ENCODE measurements at places on chromosomes 2 and 18.

DNA sequence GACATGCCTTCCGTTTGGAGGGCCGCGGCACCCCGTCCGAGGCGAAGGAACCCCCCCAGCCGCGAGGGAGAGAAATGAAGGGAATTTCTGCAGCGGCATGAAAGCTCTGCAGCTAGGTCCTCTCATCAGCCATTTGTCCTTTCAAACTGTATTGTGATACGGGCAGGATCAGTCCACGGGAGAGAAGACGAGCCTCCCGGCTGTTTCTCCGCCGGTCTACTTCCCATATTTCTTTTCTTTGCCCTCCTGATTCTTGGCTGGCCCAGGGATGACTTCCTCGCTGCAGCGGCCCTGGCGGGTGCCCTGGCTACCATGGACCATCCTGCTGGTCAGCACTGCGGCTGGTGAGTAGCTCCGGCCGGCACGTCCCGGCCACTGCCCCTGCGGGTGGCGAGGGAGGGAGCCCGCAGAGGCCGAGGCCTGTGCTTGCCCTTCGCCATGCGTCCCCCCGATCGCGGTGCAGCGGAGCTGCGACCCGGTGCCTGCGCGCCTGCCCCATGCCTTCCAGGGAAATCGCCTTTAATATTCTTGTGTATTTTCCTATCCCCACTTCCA, 1.2 kb downstream of the BMPR2 start:
- peak; percentile 40 for DNase-seq

DNA sequence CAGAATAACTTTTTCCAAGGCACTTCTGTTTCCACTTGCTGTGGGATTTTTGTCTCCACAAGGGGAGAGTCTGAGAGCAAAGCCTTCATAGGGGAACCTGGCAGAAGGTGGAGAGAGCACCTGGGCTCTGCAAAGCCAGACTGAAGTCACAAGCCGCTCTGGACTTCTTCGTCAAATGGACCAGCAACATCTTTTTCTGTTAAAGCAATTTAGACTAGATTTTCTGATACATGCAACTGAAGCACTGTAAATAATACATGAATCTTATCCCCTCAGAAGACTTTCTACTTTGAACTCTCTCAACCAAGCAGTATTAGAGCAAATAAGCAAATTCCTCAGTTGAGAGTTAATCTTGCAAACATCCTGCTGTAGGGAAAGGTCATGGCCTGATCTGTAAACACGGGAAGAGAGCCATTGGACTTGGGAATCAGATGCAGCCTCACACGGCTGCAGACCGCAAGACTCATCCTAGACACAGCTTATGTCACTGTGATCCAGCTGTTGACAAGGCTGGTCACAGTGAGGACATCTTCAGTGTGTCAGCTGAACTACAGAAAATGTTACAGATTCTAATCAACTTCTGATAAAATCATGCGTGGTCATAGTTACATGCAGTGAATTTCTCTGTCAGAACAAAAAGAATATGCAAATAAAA, 3.2 kb downstream of the SH3YL1 start:
- peak; percentile 53 for DNase-seq

- no peak for DNase-seq
Measured at GRCh38 chr18:41905786-41906527, 49.1 kb upstream of the PIK3C3 start.

DNA sequence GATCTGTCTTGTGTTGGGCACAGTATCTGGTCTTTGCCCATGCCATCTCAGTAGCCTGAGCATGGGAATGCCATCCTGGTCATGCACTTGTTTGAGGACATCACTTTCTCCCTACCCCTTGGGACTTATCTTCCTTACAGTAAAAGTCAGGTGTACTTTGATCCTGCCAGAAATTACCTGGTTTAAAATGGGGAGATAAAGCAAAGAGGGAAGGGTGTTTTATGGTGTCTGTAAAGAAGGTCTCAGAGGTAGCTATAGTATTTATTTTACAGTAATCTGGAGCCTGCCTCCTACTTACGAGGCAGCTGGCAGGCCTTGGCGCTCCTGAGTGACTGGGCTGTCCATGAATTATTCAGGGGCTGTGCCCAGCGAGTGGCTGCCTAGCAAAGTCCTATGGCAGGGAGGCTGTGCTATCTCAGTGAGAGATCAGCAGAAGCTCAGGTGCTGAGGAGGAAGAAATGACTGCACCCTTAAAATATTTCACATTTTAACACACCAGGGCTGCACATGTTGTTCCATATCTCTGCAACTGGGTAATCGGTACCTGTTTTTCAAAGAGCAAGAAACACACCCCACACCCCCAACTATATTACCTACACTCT, 93.9 kb downstream of the SPTBN1 start:
- DNase-seq: no peak

- DNase-seq: no peak
Measured at GRCh38 chr2:181792906-181793305, 98.6 kb upstream of the ITPRID2 start.

DNA sequence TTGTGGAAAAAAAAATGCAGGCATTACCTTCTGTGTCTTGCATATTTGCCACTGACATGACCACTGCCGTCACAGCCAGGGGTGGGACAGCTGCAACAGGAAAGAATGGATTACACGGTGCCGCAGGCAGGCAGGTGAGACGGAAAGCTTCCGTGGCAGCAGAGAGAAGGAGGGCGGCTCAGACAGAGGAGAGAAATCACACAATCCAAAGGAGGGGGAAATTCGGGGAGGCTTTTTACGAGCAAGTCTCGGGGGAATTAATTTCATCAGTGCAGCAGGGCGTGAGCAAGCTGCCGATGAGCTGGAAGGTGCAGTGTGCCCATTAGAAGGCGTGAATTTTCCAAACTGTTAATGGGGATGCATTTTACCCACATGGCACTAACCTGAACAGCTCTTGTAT, 234.8 kb upstream of the PXDN start:
- no peak for DNase-seq

DNA sequence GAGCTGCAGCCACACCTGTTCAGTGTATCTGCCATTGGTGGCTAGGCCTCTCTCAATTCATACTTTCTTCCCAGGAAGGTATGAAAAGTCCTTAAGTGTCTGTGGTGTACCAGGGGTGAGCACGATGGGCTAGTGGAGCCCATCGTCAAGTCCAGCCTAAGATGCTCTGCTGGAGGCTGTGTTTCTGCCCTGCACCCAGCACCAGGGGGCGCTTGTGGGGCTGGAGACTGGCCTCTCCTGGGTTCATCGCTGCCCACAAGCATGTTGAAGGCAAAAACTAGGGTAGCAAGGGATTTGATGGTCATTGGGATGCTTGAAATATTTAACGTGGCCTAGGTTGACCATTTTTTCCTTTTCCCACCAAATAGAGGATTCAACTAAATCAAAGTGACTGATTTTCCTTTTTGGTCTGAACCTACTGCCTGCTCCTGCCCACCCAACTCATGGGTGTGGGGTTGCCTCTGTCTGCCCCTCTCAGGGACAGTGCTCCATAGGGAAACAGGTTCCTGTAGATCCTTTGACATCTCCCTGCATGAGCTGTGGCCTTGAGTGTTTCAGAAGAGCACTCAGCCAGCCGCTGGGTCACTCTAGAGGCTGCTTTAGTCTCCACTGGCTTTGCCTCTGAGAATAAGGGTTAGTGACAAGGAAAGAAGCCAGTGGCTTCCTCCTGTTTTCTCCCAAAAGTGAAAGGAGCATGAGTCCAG, 59.0 kb downstream of the TPGS2 start:
- peak; percentile 59 for DNase-seq

GRCh38 chr2:113755035-113755834, 1.2 kb downstream of the SLC35F5 start:
- DNase-seq: peak; percentile 8

GRCh38 chr2:178114462-178114861, 2.2 kb downstream of the RBM45 start:
- no peak for DNase-seq

DNA sequence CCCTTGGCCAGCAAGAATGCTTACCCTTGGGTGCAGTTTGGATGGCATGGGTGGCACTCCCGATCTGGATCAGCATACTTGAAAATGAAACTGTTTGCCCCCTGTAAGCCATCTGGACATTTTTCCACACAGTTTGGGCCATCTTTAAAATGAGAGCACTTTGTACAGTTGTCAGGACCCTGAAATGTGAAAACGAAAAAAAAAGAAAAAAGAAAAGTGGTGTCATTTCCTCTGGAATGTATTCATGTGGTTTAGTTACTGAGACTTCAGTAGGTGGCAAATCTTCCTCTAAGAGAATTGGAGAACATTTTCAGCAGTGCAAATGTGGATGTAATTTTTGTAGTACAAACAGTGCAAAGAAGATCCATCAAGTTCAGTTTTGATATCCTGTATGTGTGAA, 873.3 kb downstream of the ERBB4 start:
- no peak for DNase-seq

DNA sequence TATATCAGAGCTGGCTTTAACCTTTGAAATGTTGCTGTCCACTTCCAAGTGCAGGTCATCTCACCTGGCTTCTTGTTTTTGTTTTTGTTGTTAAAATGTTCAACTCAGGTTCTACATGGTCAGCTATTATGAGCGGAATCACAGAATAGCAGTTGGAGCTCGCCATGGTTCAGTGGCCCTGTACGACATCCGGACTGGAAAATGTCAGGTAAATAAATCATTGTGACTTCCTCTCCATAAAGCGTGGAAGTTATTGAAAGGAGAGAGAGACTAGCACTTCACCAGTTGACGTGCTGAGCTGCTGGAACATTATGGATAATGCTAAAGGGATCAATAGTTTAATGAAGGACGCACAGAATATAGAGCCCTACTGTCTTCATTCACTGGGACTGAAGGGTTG, 184.6 kb upstream of the BOD1L2 start:
- no peak for DNase-seq

GRCh38 chr2:27080603-27080936, 2.2 kb downstream of the EMILIN1 start:
- no peak for DNase-seq

DNA sequence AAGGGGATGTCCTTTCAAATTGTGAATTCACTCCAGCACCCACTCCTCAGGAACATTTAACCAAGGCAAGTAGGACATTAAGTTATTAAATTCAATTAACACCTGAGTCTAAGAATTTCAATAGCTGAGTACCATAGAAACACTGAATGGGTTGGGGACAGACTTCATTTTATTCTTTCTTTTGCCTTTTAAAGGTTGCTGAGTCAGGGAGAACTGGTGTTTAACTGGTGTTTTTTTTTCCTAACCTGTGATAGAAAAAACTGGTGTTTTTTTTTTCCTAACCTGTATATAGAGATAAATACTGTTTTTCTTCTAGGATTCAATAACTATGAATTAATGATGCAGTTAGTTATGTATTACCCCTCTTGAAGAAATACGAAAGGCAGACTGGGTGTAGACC, 38.9 kb downstream of the TTC27 start:
- no peak for DNase-seq

DNA sequence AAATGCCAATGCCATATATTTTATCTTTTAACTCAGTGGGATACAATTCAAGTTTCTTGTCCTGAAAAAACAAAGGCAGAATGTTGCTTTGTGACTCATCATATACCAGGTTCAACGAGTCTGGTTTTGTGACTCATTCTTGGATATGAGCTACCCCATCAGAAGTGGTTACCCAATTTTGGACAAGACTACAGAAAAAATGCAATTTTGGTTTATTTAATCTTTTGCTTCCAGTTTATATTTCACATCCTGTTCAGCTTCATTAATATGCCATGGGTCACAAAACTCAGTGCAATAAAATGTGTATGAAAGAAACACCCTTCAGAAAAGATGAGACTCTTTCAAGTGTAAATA, 25.0 kb downstream of the FN1 start:
- DNase-seq: no peak

DNA sequence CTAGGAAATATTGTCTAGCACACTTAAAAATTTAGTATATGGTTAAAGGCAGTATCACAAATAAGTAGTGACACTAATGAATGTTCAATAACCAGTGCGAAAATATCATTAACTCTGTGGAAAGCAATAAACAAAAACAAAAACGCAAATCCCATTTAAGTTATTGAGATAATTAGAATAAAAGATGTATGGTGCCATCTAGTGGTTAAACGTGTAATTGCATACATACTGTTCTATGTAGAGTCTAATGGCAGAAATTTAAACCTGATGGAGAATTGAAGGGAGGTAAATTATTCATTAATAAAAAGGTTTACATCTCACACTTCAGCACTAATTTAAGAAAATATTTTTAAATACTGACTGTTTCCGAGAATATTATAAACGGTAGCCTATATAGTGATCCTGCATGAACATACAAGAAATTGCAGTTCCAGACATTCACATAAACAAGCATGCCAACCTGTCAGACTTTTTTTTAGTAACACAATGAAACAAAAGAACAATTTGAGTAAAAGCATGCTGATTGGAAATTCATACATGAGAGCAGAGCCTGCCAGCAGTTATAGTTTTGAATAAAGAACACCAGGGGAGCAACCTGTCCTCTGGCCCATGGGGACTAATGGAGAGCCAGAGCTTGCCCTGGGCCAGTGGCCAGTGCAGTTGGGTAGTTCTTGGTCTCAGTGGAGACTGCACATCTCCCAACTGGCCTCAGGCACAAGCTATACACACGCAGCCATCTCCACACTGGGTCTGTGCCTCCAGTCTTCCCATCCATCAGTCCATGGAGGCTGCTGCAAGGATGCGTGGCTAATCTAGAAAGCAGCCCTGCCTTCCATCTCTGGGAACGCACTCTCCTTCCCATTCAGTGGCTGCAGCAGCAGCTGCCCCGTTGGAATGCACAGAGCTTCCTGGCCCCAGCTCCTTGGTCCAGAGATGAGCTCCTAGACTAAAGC, 28.0 kb downstream of the GCG start:
- DNase-seq: peak; percentile 28

DNA sequence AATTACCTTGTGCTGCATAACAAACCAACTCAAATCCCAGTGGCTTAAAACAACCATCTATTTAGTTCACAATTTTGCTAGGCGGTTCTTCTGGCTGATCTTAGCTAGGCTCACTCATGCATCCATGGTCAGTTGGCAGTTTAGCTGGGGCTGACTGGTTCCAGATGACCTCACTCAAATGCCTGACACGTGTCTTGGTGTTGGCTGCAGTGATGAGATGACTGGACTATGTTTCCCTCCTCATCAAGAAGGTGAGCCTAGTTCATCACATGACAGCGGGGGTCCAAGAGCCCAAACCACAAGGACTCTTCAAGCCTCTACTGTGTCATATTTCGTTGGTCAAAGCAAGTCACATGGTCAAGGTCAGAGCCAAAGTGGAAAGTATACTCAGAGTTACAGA, 42.7 kb upstream of the ACTR3 start:
- DNase-seq: no peak

GRCh38 chr18:56109757-56110156, 521.8 kb upstream of the TCF4 start:
- DNase-seq: no peak

- peak; percentile 38 for DNase-seq
Measured at GRCh38 chr2:67322353-67323001, 74.7 kb upstream of the ETAA1 start.

- no peak for DNase-seq
Measured at GRCh38 chr2:173054466-173054865, 21.2 kb upstream of the MAP3K20 start.

- DNase-seq: no peak
Measured at GRCh38 chr18:27073404-27073830, 111.7 kb downstream of the CHST9 start.
